Bronchial smooth muscle cell (primary cell): ENCODE measurements at places on chromosomes 7 and 10. TPM values are rescaled to one million over a fixed set of nuclear protein-coding genes. Genes with fewer than 3 reads are reported as not detected.

RSBN1L gene
- total RNA-seq, result 13.7 and 16.4 TPM in 2 replicates

C10orf88 gene
- 11.2 and 11.5 TPM in 2 replicates for total RNA-seq

MNX1 gene
- total RNA-seq, result not detected in 2 replicates

ANKRD26 gene
- 5.2 and 8.7 TPM in 2 replicates for total RNA-seq

DNA2 gene
- 4.9 and 6.7 TPM in 2 replicates for total RNA-seq

SNX8 gene
- 16.7 and 21.2 TPM in 2 replicates for total RNA-seq
